ENCODE measurements at places on chromosomes 1 and 21.

GRCh38 chr1:147757015-147757990 lies 3.1 kb downstream of the GJA5 start:
- no peak for DNase-seq

GRCh38 chr1:27136236-27136551 lies 18.7 kb downstream of the SLC9A1 start:
- no peak for DNase-seq

DNA sequence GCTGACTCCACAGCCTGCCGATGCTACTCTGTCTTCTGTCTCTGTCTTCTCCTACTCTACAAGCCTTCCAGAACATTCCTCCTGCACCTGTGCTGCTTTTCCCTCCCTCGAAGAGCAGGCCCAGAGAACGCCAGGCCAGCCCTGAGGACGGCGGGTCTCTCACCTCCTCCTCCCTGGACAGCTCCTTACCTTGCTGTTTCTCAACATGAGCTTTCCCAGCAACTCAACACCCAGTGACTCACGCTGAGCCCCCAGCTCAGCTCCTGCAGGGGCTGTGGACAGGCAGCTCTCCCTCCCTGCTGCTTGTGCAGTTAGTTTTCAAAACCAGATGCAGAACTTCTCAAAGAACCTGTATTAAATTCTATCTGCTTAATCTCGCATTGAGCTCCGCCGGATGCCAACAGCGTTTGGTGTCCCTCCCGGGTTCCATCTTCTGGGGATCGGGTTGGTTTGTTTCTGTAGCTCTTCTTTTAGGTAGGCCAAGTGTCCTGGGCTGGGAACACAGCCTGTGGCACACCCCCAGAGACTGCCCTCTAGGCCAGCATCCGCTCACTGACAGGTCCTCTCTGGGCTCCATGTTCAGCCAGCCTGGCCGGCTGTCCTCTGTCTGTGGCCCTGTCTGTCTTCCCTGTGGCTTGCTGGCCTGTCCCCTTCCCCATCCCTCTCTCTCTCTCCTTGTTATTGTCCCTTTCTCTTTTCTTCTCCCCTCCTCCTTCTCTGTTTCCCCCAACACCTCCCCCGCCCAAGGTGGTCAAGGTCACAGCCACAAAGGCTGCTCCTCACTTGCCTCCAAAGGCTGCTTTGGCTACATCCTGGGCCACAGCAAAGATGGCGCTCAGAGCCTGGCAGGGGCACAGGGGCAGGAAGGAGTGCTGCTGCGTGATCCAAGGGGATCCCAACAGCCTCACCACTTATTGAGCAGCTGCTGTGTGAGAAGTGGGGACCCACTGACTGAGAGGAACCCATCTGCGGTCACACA lies 391.0 kb downstream of the MATN1 start:
- DNase-seq: no peak

- no peak for DNase-seq
Observed at GRCh38 chr21:46152927-46153246, 2.5 kb downstream of the FTCD start.

DNA sequence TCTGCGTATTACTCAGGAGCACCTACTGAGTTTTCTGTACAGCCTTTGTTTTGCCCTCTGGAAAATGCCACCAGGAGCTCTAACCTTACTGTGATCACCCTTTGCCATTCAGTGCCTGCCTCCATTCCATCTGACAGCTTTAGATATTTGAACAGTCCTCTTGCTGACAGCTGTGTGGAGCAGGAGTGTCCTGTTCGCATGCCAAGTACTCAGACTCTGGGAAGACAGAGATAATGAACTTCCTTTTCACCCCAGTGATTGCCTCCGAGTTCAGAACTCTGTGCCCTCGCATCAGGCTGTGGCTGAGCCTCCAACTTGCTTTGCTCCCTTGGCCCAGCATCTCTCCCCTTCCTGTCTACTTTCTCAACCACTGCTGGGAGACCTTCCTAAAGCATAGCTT lies 74.0 kb downstream of the CACNA1E start:
- DNase-seq: no peak

DNA sequence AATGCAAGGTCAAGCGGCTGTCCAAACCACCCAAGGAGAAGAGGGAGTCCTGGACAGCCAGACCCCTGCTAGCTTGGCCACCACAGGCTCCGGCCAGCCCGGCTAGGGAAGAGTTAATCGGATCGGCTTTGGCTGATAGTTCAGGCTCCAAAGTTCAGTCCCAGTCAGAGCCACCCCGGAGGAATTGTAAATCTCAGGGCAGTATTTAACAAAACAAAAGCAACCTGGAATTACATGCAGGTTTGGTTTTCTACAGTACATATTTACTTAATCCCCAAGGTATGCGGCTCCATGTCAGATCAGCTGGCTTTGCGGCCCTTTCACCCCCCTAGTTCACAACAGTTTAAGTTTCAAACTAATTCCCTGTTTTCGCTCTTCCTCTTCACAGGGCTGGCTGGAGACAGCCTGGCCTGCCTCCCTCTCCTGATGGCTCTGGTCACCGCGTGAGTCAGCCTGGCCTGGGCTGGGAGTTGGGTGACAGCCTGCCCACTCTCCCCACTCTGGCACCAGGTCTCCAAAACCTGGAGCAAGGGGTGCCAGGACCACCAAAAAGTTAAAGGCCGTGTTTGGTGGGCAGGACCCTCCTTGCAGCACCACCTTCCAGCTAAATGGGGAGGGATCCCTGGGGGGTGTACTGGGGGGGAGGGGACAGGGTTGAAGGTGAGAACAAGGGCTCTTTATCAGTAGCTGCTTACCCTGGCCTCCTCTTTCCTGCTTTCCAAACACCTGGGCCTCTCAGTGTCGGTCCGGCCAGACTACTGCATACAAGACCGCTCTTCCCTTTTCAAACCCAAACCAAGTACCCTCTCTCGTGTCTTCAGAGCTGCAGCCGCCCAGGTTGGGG lies 1.9 kb downstream of the DHRS3 start:
- DNase-seq: no peak

- no peak for DNase-seq
Observed at GRCh38 chr1:168279253-168279652, 1.4 kb upstream of the TBX19 start.

- DNase-seq: no peak
Observed at GRCh38 chr1:225660544-225660946, 7.6 kb upstream of the ENAH start.

Data from stimulated activated CD8-positive, alpha-beta memory T cell treated with anti-CD3 and anti-CD28 coated beads, Interleukin-2, amount 100 ng/mL, for 1 hour (primary cell).